ENCODE measurements at places on chromosomes 16 and 17.

- DNase-seq, result no peak
These were observed 19.8 kb downstream of the CARD14 start for GRCh38 chr17:80189611-80190010.

GRCh38 chr17:80761110-80761871 is 216.7 kb downstream of the RPTOR start:
- peak; percentile 71 for DNase-seq

DNA sequence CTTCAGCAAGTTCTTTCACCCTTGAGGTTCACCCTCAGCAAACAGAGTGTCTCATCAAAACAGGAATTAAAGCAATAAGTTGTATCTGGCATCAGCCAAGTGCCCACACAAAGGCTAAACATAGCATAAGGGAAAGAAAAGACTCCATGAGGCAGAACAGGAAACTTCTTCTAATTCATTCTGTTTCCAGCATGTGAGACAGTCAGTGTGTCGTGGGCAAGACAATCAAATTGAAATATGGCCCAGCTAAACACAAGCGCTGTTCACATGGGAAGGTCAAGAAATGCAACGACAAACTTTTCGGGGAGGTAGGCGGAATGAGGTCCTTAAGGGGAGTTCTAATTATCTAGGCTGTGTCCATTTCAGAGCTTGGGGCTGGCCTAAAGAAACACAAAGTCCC is 393.4 kb downstream of the HAPSTR1 start:
- no peak for DNase-seq

- DNase-seq, result peak; percentile 81
These were observed 20.0 kb upstream of the RNF135 start for GRCh38 chr17:30950669-30951399.

DNA sequence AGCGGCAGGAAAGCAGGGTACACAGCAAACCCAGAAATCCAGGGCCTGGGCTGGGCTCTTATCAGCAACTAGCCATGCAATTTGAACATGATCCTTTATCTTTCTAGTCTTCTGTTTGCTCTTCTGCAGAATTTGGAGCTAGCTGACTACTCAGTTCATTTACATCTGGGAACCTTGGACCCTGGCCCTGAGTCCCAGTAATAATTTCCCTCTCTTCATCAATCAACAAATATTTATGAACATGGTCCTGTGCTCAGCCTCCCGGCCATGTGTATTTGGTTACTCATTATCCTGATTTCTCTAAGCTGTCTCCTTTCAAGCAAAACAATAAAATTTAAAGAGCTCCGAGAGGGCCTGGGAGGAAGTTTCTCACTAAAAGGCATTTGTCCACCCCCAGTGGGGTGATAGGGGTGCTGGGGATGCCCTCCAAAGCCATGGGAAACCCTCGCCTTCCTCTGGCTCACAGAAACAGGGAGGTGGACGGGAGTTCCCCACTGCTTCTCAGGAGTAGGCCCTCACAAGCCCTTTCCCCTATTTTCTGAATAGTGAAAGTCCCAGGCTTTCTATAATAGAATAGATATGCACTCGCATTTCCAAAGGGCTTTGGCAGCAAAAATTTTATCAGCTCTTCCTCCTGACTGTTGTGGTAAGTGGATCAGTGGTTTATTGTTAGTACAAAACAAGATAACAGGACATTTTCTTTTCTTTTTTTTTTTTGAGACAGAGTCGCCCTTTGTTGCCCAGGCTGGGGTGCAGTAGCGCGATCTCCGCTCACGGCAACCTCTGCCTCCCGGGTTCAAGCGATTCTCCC is 6.9 kb upstream of the WDR59 start:
- no peak for DNase-seq

- DNase-seq, result no peak
These were observed 14.7 kb upstream of the TMEM220 start for GRCh38 chr17:10744501-10745000.

DNA sequence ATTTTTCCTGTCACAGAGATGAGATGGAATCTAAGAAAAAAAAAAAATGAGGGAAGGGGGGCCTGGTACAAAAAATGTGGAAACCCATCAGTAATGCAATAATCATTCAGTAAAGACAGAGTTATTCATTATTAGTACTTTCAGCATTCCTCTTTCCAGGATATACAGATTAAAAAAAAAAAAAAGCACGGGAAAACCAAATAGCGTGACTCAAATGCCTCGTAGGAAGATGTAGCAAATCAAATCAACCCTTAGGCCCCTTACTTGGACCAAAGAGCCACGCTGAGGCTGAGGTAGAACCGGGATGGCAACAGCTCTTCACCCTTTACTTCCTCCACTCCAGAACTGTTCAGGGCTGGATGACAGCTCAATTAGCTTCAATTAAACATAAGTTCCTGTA is 52.5 kb downstream of the SMG6 start:
- no peak for DNase-seq

GRCh38 chr17:511833-512251 is 159.2 kb upstream of the RPH3AL start:
- peak; percentile 78 for DNase-seq

DNA sequence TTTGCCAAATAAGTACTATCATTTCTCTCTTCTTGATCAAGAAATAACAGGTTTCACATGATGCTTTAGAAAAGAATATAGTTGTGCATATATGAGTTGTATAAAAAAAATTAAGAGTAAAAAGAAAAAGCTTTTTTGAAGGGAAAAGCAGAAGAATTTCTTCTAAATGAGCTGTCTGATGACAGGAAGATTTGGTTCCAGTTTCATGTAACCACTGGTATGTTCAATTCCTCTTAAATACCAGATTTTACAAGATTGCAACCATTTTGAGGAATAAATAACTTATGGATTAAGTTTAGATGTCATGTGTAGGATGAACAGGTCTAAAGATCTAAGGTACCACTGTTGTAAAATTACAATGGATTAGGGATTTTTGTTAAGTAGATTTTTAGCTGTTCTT is 45.0 kb downstream of the VMP1 start:
- DNase-seq, result no peak

- no peak for DNase-seq
These were observed 8.5 kb upstream of the ZC3H7A start for GRCh38 chr16:11805556-11805955.

- no peak for DNase-seq
These were observed 30.6 kb downstream of the MAP2K6 start for GRCh38 chr17:69445132-69445531.

GRCh38 chr17:49343273-49343672 is 18.8 kb downstream of the ZNF652 start:
- no peak for DNase-seq

DNA sequence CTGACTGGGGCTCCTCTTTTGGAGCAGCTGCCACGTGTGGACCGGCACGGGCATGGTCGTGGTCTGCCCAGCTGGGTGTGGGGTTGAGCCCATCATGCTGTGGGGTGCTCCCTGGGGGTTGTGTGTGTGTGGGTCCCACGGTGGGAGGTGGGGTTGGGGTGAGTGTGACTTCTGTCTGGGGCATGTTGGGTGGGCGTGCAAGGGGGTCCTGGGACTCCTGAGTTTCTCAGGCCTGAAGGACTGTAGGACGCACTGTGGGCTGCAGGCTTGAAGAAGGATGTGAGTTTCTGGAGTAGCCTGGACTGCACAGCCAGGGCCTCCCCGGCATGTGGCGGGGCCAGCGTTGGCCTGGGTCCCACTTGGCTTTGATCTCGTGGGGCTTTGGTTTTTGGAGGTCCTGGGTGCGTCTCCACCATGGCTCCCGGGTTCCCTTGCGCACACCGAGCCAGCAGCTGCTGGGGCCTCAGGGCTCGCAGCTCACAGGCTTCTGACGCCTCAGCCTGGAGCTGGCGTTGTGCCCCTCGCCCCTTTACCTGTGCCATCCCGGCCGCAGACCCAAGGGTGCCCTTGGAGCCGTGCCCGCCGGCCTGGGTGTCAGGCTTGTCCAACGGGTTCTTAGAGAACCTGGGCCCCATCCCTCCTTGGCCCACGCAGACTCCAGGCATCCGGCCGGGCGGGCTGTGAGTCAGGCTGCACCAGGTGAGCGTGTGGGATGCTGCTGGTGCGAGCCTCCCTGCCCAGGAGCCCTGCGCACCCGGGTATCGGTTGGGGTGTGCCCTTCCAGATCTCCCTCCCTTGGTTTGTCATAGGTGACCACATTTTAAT is 34.4 kb upstream of the ZNF750 start:
- no peak for DNase-seq

DNA sequence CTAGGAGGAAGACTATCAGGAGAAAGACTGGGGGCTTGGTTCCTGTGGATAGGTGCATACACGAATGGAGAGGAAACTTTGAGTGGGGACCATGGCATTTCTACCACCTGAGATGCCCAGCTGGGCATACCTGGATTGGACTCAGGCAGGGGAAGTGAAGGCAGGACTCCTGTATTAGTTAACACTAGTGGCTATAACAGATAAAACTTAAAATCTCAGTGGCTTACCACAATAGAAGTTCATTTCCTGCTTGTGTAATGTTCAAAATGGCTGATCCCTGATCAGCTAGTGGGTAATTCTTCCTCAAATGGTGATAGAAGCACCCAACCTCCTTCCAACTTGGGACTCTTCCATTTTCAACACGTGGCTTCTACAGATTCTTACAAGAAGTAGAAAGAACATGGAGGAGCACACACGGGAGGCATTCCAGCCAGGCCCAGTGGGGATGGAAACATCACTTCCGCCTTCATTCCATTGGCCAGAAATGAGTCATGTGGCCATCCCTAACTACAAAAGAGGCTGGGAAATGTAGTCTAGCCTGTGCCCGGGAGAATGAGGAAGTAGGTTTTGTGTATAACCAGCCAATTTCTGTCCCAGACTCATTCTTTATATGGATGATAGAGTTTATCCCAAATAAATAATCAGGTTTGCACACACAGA is 112.1 kb downstream of the UTP18 start:
- DNase-seq, result peak; percentile 51

- no peak for DNase-seq
These were observed 302 bp downstream of the LITAF start for GRCh38 chr16:11586378-11586855.

DNA sequence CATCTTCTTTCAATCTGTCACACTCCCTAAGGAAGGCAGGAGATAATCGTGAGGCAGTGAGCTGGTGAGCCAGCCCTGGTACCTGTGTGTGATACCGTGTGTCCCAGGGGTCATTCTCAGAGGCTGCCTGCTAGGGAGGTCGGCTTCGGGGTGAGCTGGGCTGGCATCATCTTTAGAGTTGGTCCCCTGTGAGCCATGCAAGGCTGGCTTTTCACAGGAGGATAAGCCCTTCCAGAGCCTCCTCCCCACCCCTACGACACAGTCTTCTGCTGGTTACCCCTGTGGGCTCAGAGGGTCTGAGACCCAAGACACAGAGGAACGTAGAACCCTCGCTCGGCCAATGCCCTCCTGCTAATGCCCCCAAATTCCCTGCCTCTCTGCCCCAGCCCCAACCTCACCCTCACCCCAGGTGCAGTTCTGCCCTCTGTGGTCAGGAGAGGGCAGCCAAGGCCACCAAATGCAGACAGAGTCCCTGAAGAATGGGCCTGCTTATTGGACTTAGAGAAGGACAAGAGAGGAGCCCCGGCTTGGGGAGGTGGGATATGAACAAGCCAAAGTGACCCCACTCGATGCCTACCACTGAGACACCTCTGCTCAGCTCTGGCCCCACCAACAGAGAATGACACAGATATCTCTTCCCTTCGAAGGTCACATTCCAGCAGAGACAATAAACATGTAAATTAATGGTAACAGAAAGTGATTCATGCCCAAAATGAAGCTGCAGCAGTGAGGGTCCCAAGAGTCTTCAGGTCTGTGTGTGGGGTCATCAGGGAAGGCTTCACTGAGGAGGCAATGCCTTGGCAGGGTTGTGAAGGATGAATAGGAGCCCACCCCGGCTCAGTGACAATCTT is 80.8 kb upstream of the CCL1 start:
- no peak for DNase-seq

- no peak for DNase-seq
These were observed 124.4 kb downstream of the CDYL2 start for GRCh38 chr16:80680046-80680445.

GRCh38 chr16:75288596-75289120 is 37.2 kb upstream of the BCAR1 start:
- DNase-seq, result no peak

- DNase-seq, result peak; percentile 91
These were observed 15.0 kb downstream of the NSMCE1 start for GRCh38 chr16:27253526-27253930.

- DNase-seq, result no peak
These were observed 45.5 kb downstream of the CYTH1 start for GRCh38 chr17:78736526-78737079.

GRCh38 chr16:1654505-1655268 is 23.4 kb upstream of the JPT2 start:
- DNase-seq, result no peak

DNA sequence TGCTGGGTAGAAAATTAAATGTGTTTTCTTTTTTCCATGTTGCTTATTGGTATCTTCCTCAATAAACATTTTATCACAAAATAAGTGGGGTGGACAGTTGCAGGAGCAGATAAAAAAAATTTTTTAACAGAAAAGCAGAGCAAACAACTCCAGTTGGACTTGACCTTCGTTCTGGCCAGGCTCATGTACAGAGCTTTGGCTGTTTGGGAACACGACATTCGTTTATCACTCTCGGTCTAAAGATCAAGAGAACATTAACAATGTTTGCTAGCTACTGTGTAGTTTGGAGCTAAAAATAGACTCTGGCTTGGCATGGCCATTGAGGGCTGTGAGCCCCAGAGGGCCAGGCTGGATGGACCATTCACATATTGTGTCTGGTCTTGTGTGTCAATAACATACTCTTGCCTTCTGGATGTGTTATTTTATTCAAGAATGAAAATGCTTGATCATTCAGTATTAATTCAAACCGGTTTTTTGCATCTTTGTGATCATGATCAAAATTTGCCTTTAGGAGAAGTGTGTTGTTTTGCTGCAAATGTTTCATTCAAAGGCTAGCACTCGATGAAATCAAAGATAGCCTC is 56.6 kb downstream of the TMEM186 start:
- DNase-seq, result no peak

GRCh38 chr16:64826374-64826773 is 295.5 kb downstream of the CDH11 start:
- no peak for DNase-seq

DNA sequence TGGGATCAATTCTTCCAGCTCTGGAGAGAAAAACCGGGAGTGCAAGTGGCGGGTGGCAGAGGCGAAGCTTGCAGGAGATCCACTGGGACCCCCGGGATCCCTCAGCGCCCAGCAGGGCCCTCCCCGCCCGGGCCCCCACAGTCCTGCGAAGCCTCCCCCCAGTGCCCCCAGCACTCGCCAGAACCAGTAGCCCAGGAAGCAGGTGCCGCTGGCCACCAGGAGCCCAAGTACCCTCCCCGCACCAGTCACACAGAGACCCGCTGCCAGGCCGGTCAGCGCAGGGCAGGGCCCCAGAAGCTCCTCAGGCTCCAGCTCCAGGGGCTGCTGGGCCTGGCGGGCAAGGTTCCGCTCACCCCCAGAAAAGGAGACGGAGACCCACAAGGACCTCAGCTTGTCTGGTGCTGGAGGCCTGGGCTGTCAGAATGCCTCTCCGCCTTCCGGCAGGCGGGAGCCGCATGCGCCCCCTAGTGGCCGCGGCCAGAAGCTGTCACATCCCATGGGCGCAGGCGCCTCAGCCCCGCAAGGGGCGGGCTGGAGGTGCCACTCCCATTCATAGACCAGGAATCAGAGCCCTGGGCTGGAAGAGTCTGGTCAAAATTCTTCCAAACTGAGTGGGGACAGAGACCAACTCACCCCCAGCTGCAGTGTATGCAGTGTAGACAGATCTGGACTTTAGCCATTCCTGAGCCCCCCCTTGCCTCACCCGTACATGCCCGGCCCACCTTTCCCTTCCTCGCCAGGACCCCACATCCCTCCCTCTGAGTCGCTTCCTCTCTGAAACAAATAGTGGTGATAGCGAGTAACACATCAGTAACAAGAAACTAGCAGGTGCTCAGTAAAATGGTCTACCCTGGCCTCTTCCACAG is 1002.3 kb downstream of the KCNJ18 start:
- no peak for DNase-seq
